GM23338 (cell line): ENCODE measurements at places on chromosomes 16 and 17.

DNA sequence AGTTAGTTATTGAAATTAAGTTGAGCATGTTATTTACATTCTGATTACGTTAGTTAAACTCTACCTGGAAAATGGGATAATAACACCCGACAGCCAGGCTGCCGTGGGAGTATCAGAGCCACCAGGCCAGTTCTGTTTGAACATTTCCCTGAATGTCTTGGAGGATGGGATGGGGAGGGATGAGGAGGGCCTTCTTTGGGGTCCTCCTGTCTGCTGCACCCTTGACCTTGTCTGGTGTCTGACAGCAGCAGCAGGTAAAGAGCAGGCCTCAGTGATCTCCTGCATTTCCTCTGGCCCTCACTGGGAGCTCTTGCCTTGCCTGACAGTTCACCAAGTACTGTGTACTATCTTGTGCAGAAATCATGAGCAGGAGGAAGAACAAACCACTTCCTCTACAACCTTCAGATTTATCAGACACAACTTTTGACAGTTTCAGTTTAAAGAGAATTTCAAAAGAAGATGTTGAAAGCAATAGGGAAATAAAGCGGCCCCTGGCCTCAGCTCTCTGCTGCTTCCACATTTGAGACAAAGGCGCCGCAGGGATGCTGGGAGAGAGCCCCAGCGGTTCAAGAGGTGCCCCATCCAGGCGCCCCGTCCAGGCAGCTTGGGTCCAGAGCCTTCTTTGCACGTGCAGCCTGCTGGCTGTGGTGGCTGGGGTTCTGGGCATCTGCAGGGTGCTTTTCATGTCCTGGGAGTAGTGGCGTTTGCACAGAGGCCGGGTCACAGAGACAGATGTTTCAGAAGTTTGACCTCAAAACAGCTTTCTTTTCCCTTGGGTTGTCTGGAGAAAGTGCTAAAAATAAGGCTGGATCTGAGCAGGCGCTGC is 25.3 kb downstream of the CMIP start:
- H3K4me1 ChIP-seq = no peaks in the 10 kb centered on the region; the same call in 1 of the 2 replicates
- no peak overlapping the region for H3K4me3 ChIP-seq
- H3K27me3 ChIP-seq = no peaks in the 10 kb centered on the region
- H3K36me3 ChIP-seq = no peaks in the 10 kb centered on the region
- DNase-seq = no peak

DNA sequence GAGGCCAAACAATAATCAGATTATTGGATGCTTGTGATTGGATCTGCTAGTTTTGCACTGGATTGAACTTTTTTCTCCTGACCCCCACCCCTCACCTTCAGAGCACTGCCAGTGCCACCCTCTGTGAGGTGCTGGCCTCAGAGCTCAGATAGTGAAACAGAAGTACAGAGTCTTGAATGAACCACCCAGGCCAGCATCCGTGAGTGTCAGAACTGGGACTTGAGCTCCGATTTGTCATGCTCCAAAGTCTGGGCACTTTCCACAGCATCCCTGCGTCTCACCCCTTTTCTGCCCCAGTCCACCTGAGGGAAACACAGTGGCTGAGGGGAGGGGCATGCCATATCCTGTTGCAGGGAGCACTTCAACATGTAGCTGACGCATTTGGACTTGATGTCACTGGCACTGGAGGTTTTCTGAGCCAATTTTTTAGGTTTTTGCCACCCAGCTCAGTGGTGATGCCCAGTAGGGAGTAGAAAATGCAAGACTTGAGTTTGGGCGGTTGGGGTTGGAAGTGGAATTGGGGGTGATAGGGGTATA is 47.3 kb downstream of the SMPD3 start:
- no peak overlapping the region for H3K27ac ChIP-seq
- H3K27me3 ChIP-seq = no peaks in the 10 kb centered on the region
- peaks cover 10% of the 10 kb centered on the region; the same call in 1 of the 2 replicates for H3K4me1 ChIP-seq
- DNase-seq = no peak

DNA sequence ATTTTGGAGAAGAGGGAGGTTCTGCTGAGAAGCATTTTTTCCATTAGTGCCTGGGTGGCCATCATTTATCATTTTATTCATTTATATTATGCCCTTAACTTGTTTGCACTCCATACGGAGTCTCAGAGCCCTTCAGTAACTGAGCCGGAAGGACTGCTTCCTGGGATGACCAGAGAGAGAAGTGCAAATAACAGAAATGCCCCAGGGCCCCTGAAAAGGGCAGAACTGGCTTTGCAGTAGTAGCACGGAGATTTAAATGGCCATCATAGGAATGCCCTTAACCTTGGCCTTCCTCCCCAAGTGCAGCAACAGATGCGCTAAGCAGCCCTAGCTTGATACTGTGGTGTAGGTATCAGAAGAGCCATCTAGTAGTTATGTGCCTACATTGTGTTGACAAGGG is 58.5 kb downstream of the NUP93 start:
- DNase-seq = no peak
- no peaks in the 10 kb centered on the region for H3K36me3 ChIP-seq
- no peak overlapping the region for H3K27ac ChIP-seq
- no peaks in the 10 kb centered on the region for H3K27me3 ChIP-seq

GRCh38 chr16:58451945-58452401 is 48.0 kb upstream of the NDRG4 start:
- H3K4me3 ChIP-seq = no peak overlapping the region
- no peak overlapping the region for H3K27ac ChIP-seq
- DNase-seq = no peak
- no peaks in the 10 kb centered on the region for H3K4me1 ChIP-seq
- no peaks in the 10 kb centered on the region for H3K36me3 ChIP-seq

DNA sequence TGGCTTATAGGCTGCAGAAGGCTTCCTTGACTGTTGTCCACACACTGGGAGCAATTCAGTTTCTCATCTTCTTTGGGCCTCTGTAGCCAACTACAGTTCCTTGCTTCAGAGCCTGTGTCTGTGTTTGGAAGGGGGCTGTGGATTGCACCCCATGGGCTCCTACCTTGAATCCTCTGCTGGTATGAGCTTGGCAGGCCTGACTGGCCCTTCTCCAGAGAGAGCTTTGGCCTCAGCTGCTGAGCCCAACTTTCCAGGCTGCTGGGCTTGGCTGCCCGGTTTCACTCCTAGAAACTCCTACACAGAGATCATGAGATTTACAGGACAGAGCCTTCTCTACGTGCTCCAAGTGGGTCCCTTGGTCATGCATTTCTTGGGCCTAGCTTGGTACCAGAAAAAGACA is 354.4 kb downstream of the SNX29 start:
- no peak for DNase-seq
- no peaks in the 10 kb centered on the region for H3K4me1 ChIP-seq
- no peaks in the 10 kb centered on the region for H3K36me3 ChIP-seq
- H3K4me3 ChIP-seq = no peak overlapping the region
- H3K27me3 ChIP-seq = no peaks in the 10 kb centered on the region
- H3K27ac ChIP-seq = no peak overlapping the region

GRCh38 chr16:21264571-21265036 is 13.5 kb downstream of the CRYM start:
- H3K27me3 ChIP-seq = no peaks in the 10 kb centered on the region
- H3K27ac ChIP-seq = no peak overlapping the region
- no peaks in the 10 kb centered on the region for H3K36me3 ChIP-seq
- no peaks in the 10 kb centered on the region for H3K4me1 ChIP-seq

GRCh38 chr17:61127960-61128359 is 271.7 kb upstream of the TBX2 start:
- H3K4me3 ChIP-seq = no peak overlapping the region
- no peaks in the 10 kb centered on the region for H3K4me1 ChIP-seq
- no peaks in the 10 kb centered on the region for H3K36me3 ChIP-seq
- no peak for DNase-seq

GRCh38 chr17:39191750-39192510 is 5.5 kb downstream of the CACNB1 start:
- peaks cover 19% of the 10 kb centered on the region for H3K4me1 ChIP-seq
- no peaks in the 10 kb centered on the region for H3K27me3 ChIP-seq
- no peak overlapping the region for H3K27ac ChIP-seq
- no peak for DNase-seq

DNA sequence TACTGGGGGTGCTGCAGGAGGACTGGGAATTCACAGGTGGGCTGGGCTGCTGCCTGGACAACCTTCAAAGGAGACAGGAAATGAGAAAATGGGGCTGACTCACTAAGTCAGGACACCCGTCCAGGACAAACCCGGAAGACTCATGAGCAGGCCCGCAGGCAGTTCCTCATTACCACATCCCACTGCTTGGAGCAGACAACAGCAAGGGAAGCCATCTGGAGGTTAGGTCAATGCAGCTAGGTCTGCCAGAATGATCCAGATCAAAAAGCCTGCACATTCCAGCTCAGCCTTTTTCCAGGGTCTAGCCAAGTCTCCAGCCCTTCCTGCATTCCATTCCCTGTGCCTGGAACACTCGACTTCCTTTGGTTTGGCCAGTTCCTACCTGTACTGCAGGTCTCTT is 536.5 kb upstream of the CDH11 start:
- H3K4me3 ChIP-seq = no peak overlapping the region
- H3K27ac ChIP-seq = no peak overlapping the region
- H3K4me1 ChIP-seq = no peaks in the 10 kb centered on the region
- peak; percentile 13 for DNase-seq
- H3K36me3 ChIP-seq = no peaks in the 10 kb centered on the region

DNA sequence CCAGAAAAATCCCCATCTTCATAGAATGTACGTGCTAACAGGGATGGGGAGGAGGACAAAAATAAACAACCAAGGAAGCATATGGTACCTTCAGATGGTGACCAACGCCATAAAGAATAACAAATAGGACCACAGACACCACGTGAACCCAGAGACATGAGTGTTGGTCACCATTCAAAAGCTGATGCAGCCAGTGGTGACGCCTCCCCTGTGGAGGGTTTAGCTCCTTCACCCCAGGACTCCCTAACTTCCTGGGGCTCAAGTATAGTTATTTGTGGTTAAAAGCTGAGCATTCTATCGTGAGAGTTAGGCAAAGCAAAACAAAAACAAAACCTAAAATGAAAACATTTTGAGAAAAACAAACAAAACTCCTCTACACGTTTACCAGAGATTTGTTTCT is 184.7 kb downstream of the SOX9 start:
- H3K4me1 ChIP-seq = no peaks in the 10 kb centered on the region
- H3K4me3 ChIP-seq = no peak overlapping the region

- no peak overlapping the region for H3K27ac ChIP-seq
- DNase-seq = no peak
- no peaks in the 10 kb centered on the region for H3K36me3 ChIP-seq
These were observed 46.0 kb downstream of the SDK2 start for GRCh38 chr17:73598212-73598611.

- H3K27me3 ChIP-seq = no peaks in the 10 kb centered on the region
- H3K36me3 ChIP-seq = no peaks in the 10 kb centered on the region
- H3K27ac ChIP-seq = no peak overlapping the region
- H3K4me1 ChIP-seq = no peaks in the 10 kb centered on the region
These were observed 197.2 kb downstream of the RBFOX3 start for GRCh38 chr17:79413611-79414010.

DNA sequence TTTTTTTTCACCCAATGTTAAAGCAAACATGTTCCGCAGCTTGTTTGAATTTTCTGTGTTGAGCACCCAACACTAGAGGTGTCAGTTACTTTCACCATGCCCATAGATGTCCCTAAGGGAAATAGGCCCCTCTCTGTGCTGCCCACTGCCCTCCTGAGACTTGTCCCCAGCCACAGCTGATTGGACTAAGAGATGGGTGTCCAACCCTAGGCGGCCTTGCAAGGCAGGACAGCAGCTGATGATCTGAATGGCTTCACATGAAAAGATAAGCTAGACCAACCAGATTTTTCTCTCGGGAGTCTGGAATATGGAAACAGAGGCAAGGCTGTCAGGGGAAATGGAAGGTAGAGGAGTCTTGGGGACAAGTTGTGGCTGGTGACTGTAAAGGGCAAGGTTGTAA is 6.1 kb upstream of the CALB2 start:
- no peak overlapping the region for H3K4me3 ChIP-seq
- no peaks in the 10 kb centered on the region for H3K27me3 ChIP-seq

DNA sequence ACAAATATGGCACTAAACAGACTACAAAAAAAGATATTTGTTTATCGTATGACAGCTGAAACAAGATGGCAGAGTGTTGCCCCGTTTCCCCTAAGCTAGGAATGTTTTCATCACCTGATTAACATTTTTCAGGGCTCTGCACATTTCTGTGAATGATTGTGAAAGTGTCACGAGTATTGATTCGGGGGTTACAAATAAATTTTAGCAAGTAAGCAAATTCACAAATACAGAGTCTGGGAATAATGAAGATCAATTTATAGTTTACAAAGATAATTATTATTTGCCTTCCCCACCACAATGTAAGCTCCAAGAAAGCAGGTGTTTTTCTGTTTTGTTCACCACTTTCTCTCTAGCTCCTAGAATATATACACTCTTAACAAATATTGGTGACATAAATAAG is 361.2 kb upstream of the ERCC4 start:
- no peaks in the 10 kb centered on the region for H3K27me3 ChIP-seq
- H3K36me3 ChIP-seq = no peaks in the 10 kb centered on the region
- H3K27ac ChIP-seq = no peak overlapping the region

GRCh38 chr16:12675046-12675445 is 128.6 kb downstream of the CPPED1 start:
- H3K27me3 ChIP-seq = no peaks in the 10 kb centered on the region
- DNase-seq = no peak
- peaks cover under 1% of the 10 kb centered on the region; the same call in 1 of the 2 replicates for H3K4me1 ChIP-seq
- no peak overlapping the region for H3K27ac ChIP-seq

- no peak overlapping the region for H3K27ac ChIP-seq
- H3K4me3 ChIP-seq = no peak overlapping the region
- no peaks in the 10 kb centered on the region for H3K36me3 ChIP-seq
These were observed 15.0 kb upstream of the TAT start for GRCh38 chr16:71591917-71592316.

GRCh38 chr16:77897831-77898605 is 109.7 kb downstream of the VAT1L start:
- H3K4me1 ChIP-seq = peaks cover 12% of the 10 kb centered on the region
- DNase-seq = no peak
- no peak overlapping the region for H3K4me3 ChIP-seq
- no peaks in the 10 kb centered on the region for H3K27me3 ChIP-seq

GRCh38 chr17:20264996-20265395 is 202.3 kb downstream of the LGALS9B start:
- no peaks in the 10 kb centered on the region; the same call in 1 of the 2 replicates for H3K36me3 ChIP-seq
- peaks cover 18% of the 10 kb centered on the region for H3K4me1 ChIP-seq
- DNase-seq = no peak
- H3K27me3 ChIP-seq = no peaks in the 10 kb centered on the region

GRCh38 chr17:58960068-58960467 is 146.6 kb downstream of the TRIM37 start:
- H3K27me3 ChIP-seq = no peaks in the 10 kb centered on the region
- DNase-seq = peak; percentile 50
- no peaks in the 10 kb centered on the region for H3K36me3 ChIP-seq
- no peak overlapping the region for H3K4me3 ChIP-seq
